BJ (cell line): ENCODE measurements at places on chromosomes 7 and 10.

DNA sequence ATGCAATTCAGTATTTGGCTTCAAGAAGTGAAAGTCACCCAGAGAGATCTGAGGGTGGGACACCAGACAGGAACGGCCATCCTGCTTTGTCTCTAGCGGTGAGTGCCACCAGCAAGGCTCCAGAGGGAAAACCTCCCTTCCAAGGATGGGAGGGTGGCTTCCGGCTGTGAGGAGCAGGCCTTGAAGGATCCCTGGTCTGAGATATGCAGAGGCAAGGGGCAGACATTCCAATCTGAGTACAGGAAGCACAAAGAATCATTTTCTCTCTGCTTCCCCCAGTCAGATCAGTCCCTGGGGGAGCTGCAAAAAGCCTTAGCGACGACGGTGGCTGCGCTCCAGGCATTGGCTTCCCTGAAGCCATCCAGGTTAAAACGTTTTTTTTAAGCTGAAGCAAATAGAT is 167.4 kb downstream of the TEX36 start:
- no peak for DNase-seq

- DNase-seq, result no peak
Observed at GRCh38 chr7:150927157-150927955, 50.8 kb downstream of the KCNH2 start.

DNA sequence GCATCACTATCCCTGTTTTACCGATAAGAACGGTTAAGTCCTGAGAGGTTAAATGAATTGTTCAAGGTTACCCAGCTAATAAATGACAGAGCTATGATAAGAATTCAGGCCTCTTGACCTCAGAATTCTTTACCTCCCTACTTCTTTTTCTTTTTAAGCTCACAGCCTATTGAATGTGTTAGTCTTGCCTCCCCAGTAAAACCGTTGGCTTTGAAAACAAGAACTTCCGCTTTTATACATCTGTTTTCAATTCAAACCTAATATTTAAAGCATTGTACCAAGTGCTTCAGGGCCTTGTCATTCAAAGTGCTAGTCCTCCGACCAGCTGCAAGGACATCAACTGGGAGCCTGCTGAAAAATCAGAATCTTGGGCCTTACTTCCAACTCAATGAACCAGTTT is 15.6 kb downstream of the SEC31B start:
- DNase-seq, result peak; percentile 59

DNA sequence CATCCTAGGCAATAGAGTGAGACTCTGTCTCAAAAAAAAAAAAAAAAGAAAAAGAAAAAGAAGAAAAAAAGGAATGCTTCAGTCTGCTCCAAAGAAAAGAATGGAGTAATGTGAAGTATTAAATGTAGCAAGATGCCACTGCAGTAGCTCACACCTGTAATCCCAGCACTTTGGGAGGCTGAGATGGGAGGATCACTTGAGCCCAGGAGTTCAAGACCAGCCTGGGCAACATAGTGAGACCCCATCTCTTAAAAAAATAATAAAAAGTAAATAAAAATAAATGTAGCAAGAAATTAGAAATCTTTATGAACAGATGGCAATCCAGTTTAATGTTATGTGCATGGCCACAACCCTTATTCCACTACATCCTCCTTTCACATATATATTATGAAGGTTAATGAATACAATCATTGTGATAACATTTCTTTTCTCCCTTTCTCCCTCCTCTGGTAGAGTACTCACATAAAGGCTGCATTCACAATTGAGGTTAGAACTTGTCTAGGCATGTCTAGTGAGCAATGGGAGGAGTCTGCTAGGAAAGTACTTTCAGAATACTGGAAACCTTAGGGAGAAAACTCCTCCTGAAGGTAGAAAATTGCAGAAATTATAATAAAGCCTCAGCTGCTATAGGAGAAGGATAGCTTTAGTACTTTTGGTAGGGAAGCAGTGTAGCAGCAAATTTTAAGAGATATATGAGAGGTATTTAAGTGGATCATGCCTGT is 20.4 kb downstream of the KLLN start:
- no peak for DNase-seq

- DNase-seq, result peak; percentile 77
Observed at GRCh38 chr10:92972066-92972870, 88.3 kb upstream of the CYP26C1 start.

GRCh38 chr7:156655251-156655650 is 14.7 kb downstream of the RNF32 start:
- no peak for DNase-seq

- no peak for DNase-seq
Observed at GRCh38 chr10:95431900-95432342, 129.2 kb downstream of the SORBS1 start.

- DNase-seq, result no peak
Observed at GRCh38 chr7:107856806-107857540, 34.0 kb upstream of the DLD start.

DNA sequence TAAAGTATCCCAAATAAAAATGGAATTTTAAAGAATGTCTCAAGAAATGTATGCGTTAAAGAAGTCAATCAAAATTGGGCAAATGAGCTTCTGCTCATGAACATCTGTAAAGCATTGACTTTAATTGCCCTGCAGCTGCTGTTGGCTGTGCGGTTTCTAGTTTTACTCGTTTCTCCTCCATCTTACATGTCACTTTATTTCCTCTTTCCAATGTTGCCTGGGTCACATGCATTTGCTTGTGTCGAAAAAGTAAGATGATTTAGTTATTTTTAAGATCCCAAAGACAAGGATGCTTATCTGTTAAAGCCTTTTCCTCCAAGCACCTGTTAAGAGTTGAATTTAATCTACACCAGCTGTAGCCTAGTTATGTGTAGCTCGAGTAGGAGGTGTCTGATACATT is 310.4 kb downstream of the EXOC4 start:
- peak; percentile 32 for DNase-seq

DNA sequence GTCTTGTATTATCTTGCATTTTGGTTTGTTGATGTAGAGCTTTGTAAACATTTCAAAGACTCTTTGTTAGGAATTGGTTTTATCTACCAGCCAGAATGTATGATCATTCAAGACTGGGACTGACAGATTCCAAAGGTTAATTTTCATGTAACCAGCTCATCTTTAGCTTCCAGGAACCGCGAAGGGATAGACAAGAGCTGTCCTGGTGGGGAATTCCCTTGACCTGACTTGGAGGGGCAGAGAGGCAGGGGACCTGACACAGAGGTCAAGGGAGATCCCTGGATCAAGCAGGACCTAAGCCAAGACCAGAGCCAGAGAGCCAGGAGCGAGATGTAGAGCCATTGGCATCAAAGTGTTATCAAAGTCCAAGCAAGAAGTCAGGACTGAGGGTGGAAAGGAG is 6.6 kb upstream of the LOXL4 start:
- DNase-seq, result no peak

DNA sequence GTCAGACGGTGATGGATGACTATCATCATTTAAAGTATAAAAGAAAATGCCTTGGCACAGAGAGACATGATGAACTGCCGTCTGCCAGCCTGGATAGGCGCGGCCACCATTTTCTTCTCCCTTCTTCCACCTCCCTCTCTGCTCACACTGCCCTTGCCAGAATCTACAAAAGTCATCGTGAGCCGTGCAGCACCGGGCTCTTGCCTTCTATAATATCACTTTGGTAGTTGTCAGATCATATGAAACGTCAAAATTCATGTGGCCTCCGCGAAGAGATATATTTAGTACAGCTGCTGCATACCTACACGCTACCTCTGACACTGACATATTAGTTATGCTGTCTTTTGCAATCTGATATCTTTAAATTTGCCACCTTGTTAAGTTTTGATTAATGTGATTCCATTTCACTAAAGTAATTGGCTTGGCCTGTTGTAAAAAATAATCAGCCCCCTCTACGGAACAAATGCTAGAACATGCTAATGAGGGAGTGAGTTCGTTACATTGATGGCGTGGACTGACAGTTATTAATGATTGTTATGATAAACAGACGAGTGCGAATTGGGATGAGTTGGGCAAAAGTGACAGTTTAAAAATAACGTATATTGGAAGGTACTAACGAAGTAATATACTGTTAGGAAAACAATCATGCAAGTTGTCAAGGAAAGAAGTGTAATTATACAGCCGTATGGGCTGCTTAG is 214.9 kb downstream of the LRMDA start:
- no peak for DNase-seq

DNA sequence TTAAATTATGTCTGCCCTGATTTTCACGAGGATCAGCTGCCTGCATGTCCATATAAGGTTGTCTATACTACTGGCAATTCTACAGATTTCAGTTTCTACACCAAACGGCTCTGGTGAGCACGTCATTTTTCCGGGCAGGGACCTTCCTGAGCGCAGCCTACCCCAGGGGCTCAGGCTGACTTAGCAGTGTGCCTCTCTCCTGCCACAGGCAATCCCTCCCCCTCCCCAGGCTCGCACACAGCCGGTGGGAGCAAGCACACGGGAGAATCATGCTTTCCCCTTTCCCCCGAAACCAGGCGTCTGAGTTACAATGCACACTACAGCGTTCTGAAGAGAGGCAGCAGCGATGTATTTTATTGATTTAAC is 1.7 kb downstream of the KLF6 start:
- no peak for DNase-seq

DNA sequence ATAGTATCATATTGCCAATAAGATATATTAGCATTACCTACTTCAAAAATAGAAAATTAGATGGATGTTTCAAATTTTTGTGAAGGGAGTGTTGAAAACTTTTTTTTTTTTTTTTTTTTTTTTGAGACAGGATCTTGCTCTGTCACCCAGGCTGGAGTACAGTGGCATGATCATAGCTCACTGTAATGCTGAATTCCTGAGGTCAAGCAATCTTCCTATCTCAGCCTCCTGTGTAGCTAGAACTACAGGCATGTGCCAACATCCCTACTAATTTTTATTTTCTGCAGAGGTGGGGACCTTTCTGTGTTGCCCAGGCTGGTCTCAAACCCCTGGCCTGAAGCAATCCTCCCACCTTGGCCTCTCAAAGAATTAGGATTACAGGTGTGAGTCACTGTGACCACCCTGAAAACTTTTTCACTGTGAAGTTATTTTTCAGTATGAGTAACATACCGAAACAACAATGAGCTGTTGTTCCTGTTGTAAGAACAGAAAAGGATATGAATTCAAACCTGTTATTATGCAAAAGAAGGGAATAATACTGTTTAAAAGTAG is 266.9 kb downstream of the NEBL start:
- no peak for DNase-seq

DNA sequence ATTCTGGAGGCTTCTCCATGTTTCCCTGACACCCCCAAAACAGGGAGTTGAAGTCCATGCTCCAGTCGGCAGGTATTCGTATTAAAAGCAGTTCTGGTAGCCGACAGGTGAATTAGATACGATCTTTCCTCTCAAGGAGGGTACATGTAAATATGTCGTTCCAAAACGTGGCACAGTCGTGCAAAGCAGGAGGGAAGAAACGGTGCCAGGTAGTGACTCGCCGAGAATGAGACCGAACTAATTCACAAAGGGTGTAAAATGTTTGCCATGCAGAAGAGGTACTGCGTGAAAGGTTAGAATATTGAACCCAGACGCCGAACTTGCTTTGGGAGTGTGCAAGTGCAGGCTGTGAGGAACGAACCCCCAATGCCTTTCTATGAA is 483 bp downstream of the EDRF1 start:
- DNase-seq, result no peak

GRCh38 chr10:68734349-68734748 is 13.3 kb downstream of the CCAR1 start:
- DNase-seq, result no peak

DNA sequence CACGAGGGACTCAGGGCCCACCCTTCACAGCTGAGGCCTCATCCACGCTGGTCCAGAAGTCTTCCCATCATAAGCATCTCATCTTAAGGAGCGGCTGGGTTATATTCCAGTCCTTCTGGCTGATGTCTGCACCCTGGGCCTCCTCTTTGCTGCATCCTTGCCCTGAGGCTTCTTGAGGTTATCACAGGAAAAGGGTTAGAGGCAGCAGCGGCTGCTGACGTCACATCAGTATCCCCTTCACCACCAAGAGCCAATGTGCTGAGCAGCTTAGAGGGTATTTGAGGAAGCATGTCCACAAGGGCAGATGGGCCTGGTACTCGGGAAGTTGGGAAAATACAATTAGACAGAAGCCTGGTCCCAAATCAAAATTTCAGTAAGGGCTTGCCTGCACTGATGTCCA is 125.1 kb downstream of the PLXNA4 start:
- DNase-seq, result no peak

DNA sequence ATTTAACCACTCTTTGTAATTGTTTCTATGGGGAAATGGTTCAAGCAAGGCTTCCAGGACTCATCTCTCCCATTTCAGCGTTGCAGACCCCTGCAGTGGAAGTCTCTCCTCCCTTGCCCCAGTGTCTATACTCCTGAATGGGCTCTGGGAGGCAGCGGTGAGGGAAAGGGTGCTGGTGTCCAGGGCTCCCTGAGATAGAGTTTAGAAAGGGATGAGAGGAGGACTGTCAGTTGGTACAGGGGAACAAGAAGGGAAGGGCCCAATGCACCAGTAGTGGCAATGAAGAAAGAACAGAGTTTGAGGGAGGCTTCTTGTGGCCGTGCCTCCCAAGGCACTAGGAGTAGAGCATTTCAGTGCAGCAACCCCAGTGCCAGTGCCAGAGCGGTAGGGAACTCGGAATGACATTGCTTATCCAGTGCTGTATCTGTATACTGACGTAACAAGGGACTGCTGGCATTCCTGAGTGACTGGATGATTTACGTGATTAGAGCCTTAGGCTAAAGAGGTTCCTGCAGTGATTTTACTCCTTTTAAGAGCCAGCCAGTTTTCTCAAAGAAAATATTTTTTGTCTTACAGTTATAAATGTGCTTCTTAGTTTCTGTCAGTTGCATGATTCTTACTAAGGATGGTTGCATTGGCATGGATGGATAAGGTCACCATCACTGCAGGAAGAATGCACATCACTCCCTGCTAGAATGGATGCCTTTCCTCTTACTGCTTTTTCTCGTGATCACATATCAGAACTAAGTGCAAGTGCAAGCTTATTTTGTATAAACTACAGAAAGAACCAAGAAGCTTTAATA is 28.0 kb downstream of the PRPF18 start:
- peak; percentile 69 for DNase-seq

GRCh38 chr7:47685712-47686376 is 103.9 kb upstream of the TNS3 start:
- no peak for DNase-seq

DNA sequence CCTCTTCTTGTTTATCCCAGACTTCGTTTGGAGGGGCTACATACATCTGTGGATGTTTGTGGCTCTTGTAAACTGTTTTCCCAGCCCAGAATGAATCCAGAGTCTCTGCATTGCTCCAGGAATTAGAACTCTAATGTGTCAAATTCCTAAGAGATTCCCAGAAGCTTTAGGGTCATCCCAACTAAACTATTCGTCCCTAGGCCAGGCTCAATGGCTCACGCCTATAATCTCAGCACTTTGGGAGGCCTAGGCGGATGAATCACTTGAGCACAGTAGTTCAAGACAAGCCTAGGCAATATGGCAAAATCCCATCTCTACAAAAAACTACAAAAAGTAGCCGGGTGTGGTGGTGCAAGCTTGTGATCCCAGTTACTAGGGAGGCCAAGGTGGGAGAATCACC is 28.5 kb downstream of the ARHGAP19 start:
- DNase-seq, result no peak

GRCh38 chr10:83991986-83992753 is 147.1 kb upstream of the GHITM start:
- DNase-seq, result no peak

GRCh38 chr10:29666201-29666600 is 31.4 kb upstream of the SVIL start:
- DNase-seq, result no peak
